Heart right ventricle (tissue), 16 donors: ENCODE measurements at places on chromosomes 12 and 14. TPM values are rescaled to one million over a fixed set of nuclear protein-coding genes. Genes with fewer than 3 reads are reported as not detected.

Gene WNT5B
- total RNA-seq, result 1.9 TPM

- no peak overlapping the region for H3K27ac ChIP-seq
- H3K4me3 ChIP-seq, result no peak overlapping the region
- H3K36me3 ChIP-seq, result no peaks in the 10 kb centered on the region
- no peak for DNase-seq
- peaks cover 28% of the 10 kb centered on the region for H3K4me1 ChIP-seq
Observed at GRCh38 chr14:64766430-64767151, 62.4 kb downstream of the PLEKHG3 start.

DNA sequence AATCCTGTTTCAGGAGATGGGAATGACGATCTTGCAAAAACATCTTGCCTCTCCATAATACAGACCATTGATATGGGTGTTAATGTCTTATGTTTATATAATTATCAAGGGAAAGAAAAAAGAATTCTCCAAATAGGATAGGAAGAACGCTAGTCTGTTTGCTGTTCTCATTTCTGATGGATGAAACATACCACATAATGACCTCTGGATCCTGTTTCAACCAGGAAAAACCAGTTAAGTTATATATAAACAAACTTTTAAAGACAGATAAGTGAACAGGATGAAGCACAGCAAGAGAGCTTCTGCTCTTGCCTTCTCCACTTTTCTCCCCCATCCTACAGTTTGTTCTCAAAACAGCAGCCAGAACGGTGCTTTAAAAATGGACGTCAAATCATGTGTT, 27.8 kb downstream of the COQ6 start:
- H3K27ac ChIP-seq, result no peak overlapping the region
- H3K4me3 ChIP-seq, result no peak overlapping the region
- H3K4me1 ChIP-seq, result no peaks in the 10 kb centered on the region
- no peak for DNase-seq
- H3K27me3 ChIP-seq, result no peaks in the 10 kb centered on the region

DNA sequence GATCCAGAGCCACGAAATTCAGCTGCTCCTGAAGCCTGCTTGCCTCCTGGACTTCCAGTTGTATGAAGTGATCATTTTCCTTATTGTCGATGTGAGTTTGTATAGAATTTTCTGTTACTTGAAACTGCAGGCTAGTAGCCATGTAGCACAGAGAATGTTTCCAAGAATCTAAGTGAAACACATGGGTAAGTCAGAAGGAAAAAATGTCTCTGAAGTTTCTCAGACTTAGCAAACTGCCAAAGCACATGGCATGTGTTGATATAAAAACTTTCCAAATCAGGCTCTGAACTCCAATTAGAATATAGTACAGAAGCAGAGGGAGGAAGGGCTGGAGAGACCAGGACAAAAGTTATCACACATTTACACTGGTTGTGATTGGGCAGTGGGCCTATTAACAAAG, 9.8 kb upstream of the PCNX1 start:
- no peak overlapping the region for H3K27ac ChIP-seq
- peaks cover 16% of the 10 kb centered on the region for H3K4me1 ChIP-seq
- H3K4me3 ChIP-seq, result no peak overlapping the region
- no peaks in the 10 kb centered on the region for H3K36me3 ChIP-seq
- no peak for DNase-seq

DNA sequence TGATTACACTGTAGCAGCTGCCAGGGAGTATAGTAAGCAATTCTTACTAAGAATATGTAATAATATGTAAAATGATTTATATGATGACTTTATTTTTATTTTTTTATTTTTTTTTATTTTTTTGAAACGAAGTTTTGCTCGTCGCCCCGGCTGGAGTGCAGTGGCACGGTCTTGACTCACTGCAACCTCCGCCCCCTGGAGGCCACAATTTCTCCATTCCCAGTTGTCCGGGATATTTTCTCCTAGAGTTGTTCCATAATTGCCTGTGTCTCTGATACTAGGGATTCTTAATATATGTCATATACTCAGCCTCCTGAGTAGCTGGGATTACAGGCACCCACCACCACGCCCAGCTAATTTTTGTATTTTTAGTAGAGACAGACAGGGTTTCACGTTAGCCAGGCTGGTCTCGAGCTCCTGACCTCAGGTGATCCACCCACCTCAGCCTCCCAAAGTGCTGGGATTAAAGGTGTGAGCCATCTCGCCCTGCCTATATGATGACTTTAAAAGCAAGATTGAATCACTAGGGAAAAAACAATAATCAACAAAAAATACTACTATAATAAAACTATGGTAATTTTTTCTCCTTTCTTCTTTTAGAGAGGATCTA, 12.2 kb upstream of the ITPR2 start:
- H3K4me3 ChIP-seq, result no peak overlapping the region
- no peaks in the 10 kb centered on the region for H3K27me3 ChIP-seq
- H3K4me1 ChIP-seq, result peaks cover 16% of the 10 kb centered on the region
- peak; percentile 74 for DNase-seq
- peak overlapping the region; percentile 18 for H3K27ac ChIP-seq

GRCh38 chr14:71206766-71207371, 299.6 kb downstream of the PCNX1 start:
- no peaks in the 10 kb centered on the region for H3K27me3 ChIP-seq
- peak overlapping the region; percentile 48 for H3K27ac ChIP-seq
- no peaks in the 10 kb centered on the region for H3K36me3 ChIP-seq
- H3K4me1 ChIP-seq, result no peaks in the 10 kb centered on the region
- H3K4me3 ChIP-seq, result no peak overlapping the region
- peak; percentile 80 for DNase-seq

DNA sequence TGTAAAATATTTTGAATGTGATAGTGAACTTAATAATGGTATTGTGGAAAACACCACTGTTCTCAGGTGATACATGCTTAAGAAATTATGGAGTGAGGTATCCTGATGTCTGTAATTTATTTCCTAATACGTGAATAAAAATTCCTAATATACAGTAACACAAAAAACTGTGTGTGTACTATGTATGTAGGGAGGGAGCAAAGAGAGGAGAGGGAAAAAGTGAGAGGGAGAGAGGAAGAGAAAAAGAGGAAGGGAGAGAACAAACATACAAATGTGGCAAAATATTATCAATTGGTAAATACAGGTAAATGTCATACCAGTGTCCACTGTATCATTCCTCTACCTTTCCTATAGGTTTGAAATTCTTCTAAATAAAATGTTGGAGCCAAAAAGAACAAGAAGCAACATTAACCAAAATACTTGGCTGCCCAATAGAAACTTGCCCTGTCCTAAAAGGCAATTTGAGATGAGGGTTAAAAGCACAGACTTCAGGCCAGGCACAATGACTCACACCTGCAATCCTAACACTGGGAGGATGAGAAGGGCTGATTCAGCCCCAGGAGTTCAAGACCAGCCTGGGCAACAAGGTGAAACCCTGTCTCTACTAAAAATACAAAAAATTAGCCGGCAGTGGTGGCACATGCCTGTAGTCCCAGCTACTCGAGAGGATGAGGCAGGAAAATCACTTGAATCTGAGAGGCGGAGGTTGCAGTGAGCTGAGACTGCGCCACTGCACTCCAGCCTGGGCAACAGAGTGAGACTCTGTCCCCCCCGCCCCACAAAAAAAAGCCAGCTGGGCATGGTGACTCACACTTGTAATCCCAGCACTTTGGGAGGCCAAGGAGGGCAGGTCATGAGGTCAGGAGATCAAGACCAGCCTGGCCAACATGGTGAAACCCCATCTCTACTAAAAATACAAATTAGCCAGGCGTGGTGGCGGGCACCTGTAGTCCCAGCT, 14.5 kb downstream of the R3HDM2 start:
- H3K27ac ChIP-seq, result no peak overlapping the region
- no peaks in the 10 kb centered on the region for H3K27me3 ChIP-seq
- no peak overlapping the region for H3K4me3 ChIP-seq
- H3K36me3 ChIP-seq, result peaks cover under 1% of the 10 kb centered on the region
- H3K4me1 ChIP-seq, result no peaks in the 10 kb centered on the region

Gene MIP
- 0.30 TPM for total RNA-seq

GRCh38 chr12:87280893-87281292, 748.3 kb downstream of the C12orf50 start:
- no peaks in the 10 kb centered on the region for H3K4me1 ChIP-seq
- no peak overlapping the region for H3K27ac ChIP-seq
- H3K4me3 ChIP-seq, result no peak overlapping the region
- H3K36me3 ChIP-seq, result no peaks in the 10 kb centered on the region
- no peaks in the 10 kb centered on the region for H3K27me3 ChIP-seq

Gene FSCB
- not detected for total RNA-seq

DNA sequence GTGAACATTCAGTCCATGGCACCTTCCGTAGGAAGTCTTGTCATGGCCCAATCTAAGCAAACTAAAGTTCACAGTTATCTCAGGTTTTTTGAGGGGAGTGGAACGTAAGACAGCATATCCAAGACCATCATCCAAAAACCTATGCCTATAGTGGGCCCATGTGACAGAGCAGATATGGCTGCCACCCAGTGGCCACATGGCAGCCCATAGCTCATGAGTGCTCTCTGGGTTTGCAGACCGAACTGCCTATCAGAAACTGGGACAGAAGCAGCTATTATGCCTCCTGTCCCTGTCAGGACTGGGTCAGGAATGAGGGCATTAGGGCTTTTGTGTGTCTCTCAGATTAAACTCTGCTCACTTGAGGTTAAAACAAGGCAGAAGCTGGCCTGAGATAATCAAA, 503.7 kb downstream of the NRXN3 start:
- H3K27ac ChIP-seq, result no peak overlapping the region
- H3K4me1 ChIP-seq, result no peaks in the 10 kb centered on the region
- H3K4me3 ChIP-seq, result no peak overlapping the region
- no peaks in the 10 kb centered on the region for H3K27me3 ChIP-seq

DNA sequence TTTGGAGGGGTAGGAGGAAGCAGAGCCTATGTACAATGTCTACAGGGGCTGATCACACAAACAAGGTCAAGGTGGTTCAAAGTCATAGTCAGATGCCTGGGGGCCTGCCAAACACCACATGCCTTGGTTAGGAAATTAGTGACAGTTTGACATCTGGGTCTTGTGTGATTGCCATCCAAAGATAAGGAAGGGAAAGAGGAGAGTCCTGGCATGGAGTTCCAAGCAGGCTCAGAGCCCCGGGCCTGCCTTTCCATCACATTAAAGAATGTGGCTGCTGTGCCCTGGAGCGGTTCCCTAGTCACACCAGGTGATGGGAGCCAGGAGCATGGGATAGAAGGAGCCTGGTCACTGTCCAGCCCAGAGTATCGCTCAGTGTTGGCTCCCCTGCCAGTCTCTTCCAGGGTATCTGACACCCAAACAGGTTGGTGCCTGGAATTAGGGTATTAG, 53.6 kb upstream of the BCL2L14 start:
- H3K36me3 ChIP-seq, result no peaks in the 10 kb centered on the region
- H3K4me3 ChIP-seq, result no peak overlapping the region
- no peaks in the 10 kb centered on the region for H3K27me3 ChIP-seq
- peaks cover 18% of the 10 kb centered on the region for H3K4me1 ChIP-seq

DNA sequence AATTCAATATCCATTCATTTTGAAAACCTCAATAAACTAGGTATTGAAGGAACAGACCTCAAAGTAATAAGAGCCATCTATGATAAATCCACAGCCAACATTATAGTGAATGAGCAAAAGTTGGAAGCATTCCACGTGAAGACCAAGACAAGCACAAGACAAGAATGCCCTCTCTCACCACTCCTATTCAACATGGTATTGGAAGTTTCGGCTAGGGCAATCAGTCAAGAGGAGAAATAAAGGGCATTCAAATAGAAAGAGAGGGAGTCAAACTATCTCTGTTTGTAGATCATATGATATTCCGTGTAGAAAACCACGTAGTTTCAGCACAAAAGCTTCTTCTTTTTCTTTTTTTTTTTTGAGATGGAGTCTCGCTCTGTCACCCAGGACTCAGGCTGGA, 550.3 kb downstream of the FSCB start:
- H3K27me3 ChIP-seq, result no peaks in the 10 kb centered on the region
- no peak overlapping the region for H3K27ac ChIP-seq
- no peaks in the 10 kb centered on the region for H3K4me1 ChIP-seq

Gene RD3L
- 25.5 TPM for total RNA-seq

- H3K27ac ChIP-seq, result peak overlapping the region; percentile 23
- H3K36me3 ChIP-seq, result no peaks in the 10 kb centered on the region
- no peaks in the 10 kb centered on the region for H3K27me3 ChIP-seq
Observed at GRCh38 chr14:64758025-64758521, 53.8 kb downstream of the PLEKHG3 start.

DNA sequence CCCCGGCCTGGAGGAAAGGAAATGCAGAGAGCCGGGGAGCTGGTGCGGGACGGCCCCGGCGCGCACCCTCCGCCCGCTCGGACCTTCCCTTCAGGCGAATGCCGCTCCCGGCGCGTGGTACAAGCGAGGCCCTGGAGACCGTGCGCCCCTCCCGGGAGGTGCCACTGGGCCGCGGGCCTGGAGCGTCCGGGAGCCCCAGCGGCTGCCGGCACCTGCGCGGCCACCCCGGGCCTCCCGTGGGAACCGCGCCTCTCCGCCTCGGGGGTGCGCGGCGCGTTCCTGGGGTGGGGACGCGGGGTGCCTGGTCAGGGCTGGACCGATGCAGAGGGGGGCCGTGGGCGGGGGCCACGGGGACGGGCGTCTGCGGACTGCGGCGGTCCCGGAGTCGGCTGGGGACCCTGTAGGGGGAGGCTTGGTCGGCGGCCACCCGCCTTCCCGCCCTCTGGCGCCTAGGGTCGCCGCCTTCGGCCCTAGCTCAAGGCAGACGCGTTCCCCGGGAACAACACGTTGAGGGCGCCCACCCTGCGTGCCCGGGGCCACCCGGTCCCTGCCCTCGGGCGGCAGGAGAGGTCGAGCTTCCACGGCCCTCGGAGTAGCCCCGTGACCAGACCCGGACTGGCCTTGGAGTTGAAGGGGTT, 599 bp downstream of the PAPLN start:
- peaks cover 5% of the 10 kb centered on the region for H3K4me1 ChIP-seq
- H3K4me3 ChIP-seq, result peak overlapping the region; percentile 57
- DNase-seq, result no peak

- DNase-seq, result no peak
- no peaks in the 10 kb centered on the region for H3K4me1 ChIP-seq
- H3K27ac ChIP-seq, result no peak overlapping the region
- H3K4me3 ChIP-seq, result no peak overlapping the region
- no peaks in the 10 kb centered on the region for H3K36me3 ChIP-seq
- H3K27me3 ChIP-seq, result peaks cover 5% of the 10 kb centered on the region
Observed at GRCh38 chr12:7303230-7303629, 642 bp upstream of the ACSM4 start.

Gene NRL
- 3.0 TPM for total RNA-seq

Gene CLEC14A
- 27.9 TPM for total RNA-seq

DNA sequence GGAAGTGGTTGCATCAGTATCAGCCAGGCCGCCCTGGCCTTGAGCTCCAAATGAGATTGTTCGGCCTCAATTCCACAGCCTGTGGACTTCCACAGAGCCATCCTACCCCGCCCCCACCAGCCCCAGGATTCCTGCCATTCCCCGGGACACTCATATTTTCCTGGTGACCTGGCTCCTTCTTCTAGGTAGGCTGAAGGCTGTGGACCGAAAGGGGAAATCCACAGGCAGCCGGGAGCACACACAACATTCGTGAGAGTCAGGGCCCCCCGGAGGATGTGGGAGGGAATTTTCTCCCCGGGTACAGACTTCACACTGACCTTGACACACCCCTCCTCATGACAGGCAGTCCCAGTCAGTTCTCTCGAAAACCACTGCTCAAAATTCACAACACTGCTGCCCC, 39.9 kb downstream of the RIN3 start:
- H3K27me3 ChIP-seq, result no peaks in the 10 kb centered on the region
- no peak for DNase-seq
- H3K27ac ChIP-seq, result no peak overlapping the region
- H3K4me3 ChIP-seq, result no peak overlapping the region
- peaks cover 29% of the 10 kb centered on the region for H3K36me3 ChIP-seq
- peaks cover 33% of the 10 kb centered on the region for H3K4me1 ChIP-seq
